ENCODE measurements at places on chromosomes 5 and 9.

GRCh38 chr9:114271556-114272510, 51.1 kb upstream of the ORM1 start:
- no peak for DNase-seq

DNA sequence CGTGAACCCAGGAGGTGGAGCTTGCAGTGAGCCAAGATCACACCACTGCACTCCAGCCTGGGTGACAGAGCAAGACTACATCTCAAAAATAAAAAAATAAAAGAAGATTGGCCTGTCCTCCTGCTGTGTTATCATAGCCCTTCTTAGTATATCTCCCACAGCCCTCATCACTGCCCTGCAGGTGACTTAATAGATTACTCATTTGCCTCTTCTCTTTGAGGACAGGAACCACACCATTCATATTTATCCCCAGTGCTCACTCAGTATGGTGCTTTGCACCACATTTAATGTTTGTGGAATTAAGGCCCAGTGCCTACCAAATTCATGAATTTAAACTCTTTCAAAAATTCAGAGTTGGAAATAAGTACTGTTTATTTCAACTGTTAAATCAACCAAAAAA, 10.3 kb downstream of the IDNK start:
- DNase-seq: no peak

- no peak for DNase-seq
Observed at GRCh38 chr5:30846171-30846570, 347.3 kb upstream of the CDH6 start.

GRCh38 chr9:121943463-121943862, 149.6 kb downstream of the TTLL11 start:
- no peak for DNase-seq

DNA sequence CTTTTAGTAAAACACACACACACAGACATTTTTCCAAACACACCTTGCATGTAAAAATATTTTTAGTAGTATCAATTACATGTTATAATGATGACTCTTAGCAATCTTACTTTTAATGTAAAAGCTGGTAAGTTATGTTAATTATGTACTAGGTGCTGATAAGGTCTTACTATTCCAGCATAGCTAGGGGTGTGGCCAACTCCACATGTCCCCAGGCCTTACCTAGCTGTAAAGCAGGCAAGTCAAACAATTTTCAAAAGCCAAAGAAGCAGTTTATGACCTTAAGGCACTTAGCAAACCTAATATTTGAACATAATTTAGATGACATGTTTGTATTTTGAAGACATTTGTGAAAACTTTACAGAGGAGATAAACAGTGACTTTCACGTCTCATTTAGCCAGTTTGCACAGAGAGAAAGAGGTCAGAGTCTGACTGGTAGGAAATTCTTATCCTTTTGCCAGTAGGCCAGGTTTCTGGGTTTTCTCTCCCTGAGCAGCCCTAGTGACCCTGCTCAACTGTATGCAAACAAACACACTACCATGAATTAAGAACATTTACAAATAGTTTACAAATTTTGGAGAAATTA, 26.5 kb upstream of the GPX3 start:
- no peak for DNase-seq

DNA sequence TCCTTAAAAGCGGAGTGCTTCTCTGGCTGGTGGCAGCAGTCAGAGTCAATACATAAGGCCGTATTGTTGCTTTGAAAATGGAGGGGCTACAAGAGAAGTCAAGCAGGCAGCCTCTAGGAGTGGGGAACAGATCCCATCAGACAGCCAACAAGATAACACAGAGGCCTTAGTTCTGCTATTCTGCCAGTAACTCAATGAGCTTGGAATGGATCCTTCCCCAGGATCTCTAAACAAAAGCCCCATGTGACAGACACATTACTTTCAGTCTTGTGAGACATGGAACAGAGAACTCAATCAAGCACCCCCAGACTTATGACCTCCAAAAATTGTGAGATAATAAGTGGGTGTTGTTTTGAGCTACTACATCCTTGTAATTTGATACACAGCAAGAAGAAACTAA, 158.6 kb downstream of the RFX3 start:
- no peak for DNase-seq

DNA sequence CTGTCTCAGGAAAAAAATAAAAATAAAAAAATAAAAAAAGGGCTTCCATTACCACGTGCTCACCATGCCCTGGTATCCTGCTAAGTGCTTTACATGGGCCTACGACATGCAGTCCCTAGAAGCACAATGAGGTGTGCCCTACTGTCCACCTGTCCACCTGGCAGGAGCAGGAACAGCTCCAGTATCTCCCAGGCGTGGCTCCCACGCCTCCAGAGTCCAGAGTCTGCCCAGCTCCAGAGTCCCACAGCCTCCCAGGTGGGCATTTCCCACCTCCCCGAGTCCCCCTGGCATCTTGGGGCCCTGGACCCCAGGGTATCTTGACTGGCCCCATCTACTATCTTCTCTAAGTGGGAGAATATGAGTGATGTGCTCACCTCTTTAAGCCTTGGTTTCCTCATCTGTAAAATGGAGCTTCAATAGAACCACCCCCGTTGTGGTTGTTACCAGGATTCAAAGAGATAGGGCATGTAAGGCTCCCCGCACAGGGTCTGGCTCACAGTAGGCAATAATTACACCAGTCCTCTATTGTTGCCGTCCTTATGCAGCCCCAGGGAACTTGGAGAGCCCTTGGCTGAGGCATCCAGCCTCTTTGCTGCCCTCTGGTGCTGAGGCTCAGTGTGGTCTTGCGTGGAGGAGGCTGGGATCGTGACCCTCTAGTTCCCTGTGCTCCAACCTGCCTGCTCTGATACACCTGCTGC, 8.9 kb downstream of the CXCL14 start:
- DNase-seq: no peak

DNA sequence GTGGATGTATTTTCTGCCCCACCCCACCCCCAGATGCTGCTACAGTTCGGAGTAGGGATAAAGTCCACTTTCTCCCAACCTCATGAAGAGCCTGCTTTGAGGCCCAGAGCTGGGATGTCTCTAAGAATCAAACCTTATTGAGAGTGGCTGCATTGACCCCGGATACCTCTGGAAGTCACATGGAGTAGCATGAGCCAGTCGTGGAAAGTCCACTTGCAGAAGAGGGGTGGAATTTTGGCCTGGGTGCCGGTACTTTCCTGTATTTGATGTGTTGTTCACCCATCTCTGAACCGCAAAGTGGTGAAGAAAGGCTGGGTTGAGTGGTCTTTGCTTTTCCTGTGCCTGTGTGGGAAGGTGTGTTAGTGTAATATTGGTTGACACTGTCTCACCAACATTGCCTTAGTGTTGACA, 3.7 kb downstream of the OTULIN start:
- no peak for DNase-seq

- no peak for DNase-seq
Observed at GRCh38 chr9:2469681-2470221, 151.8 kb upstream of the VLDLR start.

- DNase-seq: no peak
Observed at GRCh38 chr5:86118542-86118941, 499.2 kb upstream of the COX7C start.

- no peak for DNase-seq
Observed at GRCh38 chr5:67287510-67288268, 91.1 kb upstream of the CD180 start.

DNA sequence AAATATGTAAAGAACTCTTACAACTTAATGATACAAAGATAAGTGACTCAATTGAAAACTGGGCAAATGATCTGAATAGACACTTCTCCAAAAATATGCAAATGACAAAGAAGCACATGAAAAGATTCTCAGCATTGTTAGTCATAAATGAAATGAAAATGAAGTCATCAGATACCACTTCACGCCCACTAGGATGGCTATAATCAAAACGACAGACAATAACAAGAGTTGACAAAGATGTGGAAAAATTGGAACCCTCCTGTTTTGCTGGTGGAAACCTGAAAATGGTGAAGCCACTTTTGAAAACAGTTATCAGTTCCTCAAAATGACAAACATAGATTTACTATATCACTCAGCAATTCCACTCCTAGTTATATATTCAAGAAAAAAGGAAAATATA, 7.9 kb upstream of the SYK start:
- no peak for DNase-seq

- no peak for DNase-seq
Observed at GRCh38 chr5:97600486-97600885, 417.4 kb upstream of the RIOK2 start.

DNA sequence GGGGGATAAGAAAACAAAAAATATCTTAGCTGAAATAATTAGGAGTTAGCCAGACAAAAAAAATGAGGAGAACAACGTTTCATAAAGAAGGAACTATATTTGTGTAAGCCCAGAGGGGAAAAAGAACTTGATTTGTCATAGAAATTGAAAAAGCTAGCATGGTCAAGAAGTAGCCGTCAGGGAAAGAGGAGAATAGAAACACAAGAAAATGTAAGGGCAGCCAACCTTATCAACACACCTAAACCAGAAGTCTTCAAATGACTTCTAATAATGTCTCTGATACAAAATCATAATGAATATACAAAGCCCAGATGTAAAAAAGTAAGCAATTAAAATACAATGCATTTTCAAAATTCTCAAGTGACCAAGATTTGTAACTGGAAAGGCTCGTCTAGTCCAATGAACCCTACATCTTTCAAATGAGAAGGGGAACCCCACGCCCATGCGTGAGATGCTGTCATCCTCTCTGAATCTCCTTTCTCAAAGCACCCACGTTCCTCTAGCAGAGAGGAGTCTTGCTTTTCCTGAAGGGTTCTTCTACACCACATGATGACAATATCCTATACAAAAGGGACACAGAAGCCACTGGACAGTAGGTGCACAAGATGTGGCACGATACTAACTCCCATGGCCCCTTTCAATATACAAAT, 103.7 kb downstream of the ARL15 start:
- DNase-seq: no peak

DNA sequence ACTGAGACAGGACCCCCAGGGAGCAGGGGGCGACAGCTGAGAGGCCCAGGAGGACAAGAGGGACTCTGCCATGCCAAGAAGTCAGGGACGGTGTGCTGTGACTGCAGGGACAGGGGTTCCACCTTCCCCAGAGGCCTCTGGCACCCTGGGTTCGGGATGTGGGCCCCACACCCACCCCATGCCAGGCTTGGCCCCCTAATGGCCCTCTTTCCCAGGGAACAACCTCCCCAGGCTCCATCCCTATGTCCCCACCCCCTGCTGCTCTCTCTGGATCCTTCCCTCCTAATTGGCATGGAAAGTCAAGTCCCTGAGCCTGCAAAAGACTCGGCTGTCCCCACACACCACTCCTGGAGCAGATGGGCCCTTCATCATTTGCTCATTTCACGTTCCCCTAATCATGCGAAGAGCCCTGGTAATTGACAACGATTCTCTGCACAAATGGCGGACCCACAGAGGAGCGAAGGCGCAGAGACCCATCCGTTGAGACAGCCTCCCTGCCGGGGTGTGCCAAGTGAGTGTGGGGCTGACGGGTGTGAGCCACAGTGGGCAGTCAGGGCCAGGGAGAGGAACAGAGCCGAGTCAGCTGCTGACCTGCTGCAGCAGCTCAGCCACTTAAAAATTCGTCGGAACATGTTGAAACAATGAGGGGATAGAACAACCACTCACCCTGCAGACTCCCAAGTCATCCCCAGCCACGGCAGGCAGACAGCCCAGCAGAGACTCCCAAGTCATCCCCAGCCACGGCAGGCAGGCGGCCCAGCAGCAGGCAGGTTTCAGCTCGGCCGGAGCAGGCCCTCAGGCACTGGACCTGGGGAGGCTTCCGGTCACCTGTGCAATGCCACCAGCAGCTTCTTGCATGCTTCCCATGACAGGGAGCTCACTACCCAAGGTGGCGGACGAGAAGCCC, 109.0 kb downstream of the VAV2 start:
- no peak for DNase-seq

DNA sequence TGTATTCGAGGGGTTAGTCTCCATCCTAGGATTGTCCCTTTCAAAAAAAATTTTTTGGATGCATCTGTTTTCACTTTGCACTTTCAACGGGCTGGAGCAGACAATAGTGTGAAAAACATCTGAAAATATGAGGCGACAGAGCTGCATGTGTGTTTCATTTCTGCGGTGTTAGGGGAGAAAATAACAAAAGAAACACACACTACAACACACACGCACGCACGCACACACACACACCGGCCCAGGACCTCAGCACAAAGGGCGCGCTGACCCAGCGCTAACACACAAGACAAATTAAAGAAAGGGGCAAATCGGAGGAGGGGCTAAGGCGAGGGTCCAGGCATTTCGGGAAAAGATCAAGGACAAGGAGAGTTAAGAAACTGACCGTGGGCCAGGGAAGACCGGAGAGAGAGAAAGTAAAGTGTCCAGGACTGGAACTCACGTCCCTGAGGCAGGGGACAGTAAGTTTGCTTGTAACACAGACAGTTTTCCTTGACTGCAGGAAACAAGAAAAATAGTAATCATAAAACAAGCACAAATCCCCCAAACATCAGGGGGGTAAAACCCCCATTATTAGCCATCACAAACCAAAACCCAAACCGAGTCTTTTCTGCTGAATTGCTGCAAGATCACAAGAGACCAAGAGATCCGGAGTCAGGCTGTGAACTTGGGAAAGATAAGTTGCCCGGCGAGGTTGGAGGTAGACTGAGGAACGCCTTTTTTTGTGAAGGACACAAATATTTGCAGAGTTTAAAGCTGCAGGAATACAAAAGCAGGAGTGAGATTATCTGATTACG, 302.1 kb downstream of the PARP8 start:
- DNase-seq: no peak

DNA sequence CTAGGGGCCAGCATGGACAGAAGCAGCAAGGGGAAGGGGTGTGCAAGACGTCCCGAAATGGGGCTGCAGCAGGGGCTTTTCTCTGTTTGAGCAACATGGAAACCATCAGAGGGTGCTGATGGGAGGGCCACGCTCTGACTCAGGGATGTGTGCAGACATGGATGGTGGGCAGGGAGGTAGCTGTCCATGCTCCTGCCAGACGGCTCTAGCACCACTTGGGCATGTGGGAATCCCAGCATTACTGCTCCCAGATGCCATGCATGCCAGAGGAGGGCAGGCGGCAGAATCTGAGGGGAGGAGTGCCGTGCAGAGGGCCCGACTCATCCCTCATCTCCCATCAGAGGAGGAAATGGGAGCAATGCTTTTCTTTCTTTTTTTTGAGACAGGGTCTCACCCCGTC, 45.6 kb upstream of the SLC25A51 start:
- no peak for DNase-seq

GRCh38 chr5:167290478-167290877, 1001.0 kb upstream of the WWC1 start:
- DNase-seq: no peak

GRCh38 chr9:19682397-19682796, 106.4 kb downstream of the SLC24A2 start:
- DNase-seq: no peak

DNA sequence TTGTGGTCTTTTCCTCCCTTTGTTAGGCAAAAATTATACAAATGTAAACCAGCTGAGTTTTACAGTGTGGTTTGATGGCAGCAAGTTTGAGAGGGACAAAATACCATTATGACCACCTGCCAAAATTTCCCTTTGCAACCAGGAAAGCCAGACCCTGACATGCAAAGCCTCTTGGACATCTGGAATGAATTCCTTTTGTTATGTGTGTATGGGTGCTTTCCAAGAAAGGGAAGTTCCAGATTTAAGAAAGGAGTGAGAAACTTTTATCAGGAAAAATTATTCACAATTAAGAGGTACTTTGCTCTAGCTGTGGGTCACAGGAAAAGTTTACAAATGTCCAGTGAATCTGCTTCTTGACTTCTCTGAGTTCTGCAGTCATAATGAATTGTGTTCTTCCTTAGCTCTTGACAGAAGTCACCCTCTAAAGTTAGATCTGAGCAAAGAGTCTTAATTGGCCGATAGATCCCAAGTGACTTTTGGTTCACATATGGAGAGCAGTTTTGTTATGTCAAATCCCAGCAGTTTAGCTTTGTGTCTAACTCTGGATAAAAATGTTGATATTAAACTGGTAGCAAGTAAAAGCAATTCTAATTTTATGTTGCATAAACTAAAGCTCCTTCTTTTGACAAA, 295.9 kb upstream of the ZNF608 start:
- no peak for DNase-seq

- no peak for DNase-seq
Observed at GRCh38 chr9:2791246-2791645, 52.6 kb downstream of the PUM3 start.

Data from stimulated activated CD8-positive, alpha-beta memory T cell treated with anti-CD3 and anti-CD28 coated beads, Interleukin-4, amount 100 ng/mL, for 4 hours (primary cell).